ENCODE measurements at places on chromosomes 6 and 20.

- DNase-seq, result no peak
Measured at GRCh38 chr6:55726144-55726543, 147.2 kb upstream of the HMGCLL1 start.

DNA sequence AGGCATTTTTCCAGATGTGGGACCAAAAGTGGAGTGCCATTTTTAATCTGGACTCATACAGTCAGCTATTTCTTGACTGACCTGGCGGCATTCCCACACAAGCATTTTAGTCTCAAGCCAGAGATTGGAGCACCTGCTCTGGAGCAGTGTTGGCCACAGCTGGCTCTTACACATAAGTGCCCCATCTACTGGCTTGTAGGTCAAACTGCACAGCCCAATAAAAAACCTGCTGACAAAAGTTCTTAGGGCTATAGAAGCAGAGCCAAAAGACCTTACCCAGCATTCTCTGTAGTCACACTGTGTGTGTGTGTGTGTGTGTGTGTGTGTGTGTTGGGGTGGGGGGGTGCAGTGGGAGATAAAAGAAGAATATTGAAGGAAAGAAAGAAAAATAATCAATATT, 38.6 kb upstream of the SENP6 start:
- no peak for DNase-seq

- no peak for DNase-seq
Measured at GRCh38 chr6:159879856-159880255, 10.9 kb upstream of the MAS1 start.

DNA sequence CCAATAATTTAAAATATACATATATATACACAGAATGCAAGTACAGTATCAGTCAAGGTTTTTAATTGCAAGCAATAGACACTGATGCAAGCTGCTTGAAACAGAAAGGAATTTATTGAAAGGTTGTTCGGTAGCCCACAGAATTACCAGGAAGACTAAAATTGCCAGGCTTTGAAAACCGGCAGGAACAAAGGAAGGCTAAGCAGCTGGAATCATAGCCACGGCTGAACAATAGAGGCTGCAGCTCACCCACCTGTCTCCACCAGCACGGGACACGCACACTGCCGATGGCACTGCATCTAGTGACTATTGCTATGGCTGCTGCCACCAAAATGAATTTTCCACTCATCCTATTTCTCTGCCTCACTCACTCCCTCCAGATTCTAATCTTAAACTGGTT, 22.0 kb upstream of the L3MBTL3 start:
- no peak for DNase-seq

DNA sequence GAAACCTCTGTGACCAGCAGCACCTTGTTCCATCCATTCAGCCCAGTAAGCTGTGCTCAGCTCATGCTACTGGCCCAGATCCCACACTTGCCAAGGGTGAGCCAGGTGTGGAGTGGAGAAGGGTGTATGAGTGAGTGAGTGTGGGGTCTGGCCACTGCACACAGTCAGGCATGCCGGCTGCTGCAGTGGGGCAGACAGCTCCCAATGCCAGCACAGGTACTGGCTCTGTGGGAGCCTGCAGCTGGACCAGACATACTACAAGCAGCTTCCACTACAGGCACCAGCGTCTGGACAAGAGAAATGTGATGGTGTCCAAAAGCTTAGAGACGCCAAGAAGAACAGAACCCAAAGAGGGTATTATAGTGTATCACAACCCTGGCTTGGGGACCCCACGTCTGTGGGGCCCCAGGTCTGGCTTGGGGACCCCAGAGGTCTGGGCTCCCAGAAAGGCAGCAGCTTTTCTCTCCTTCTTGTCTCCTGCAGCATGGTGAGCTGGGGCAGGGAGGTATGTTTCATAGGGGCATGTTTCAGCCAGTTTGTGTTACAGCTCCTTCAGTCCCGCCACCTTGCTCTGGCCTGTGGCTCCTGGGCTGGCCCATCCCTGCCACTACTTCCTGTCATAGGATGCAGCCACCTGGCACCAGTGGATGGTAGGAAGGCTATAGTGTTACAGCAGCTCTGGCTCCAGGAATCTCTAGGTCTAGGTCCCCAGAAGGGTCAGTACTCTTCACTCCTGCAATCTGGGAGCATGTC, 152.4 kb upstream of the HSF2 start:
- no peak for DNase-seq

- no peak for DNase-seq
Measured at GRCh38 chr20:3545401-3545925, 74.6 kb downstream of the ATRN start.

DNA sequence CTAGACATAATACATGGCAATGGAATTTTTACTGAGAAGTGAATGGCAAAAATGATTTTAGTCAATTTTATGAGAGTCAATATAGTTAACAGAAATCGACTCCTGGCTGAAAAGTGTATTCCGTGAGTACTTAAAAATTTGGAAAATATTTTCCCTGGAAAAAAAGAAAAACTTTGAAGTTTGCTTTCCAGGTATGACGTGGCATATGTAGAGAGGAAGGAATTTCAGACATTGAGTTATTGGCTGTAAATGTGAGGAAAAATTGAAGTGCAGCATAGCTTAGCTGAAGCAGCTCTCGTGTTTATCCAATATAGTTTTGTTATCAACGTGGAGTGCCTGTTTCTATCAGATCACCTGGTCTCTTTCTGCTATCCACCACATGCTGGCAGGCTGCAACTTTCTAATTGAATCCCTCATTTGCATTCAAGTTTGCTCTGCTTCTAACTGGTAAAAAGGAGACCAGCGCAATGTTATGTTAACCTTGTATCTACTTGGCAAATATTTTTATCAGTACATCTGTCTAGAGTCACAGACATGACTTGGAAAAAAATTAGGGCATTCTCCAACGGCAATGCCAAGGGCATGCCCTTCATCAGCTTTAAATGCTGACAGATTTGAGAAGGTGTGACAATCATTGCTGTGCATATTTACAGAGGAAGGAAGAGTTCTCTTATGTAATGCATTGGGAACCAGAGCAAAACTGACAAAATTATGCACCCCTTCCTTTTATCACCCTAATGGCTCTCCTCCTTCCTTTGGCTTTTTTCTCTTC, 1102.8 kb upstream of the FLRT3 start:
- DNase-seq, result no peak

DNA sequence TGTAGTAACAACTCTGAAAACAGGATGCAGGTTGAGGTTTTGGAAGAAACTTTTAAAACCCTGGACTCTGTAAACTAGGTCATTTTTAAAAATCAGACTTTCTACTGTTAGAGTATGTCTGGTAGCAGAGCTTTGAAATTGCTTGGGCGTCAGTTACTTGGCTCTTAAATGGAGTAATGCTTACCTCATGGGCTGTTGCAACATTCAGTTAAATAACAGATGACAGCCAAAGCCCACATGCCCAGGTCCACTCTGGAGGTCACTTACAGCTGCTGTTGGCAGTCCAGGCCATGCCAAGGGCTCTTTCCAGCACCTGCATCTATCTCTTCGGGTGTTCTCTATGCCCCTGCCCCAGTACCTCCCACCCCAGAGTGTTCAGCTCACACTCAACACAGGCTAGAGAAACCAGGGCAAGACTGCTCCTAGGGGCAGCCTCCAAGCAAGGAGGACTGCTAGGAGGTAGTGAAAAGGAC, 96.4 kb downstream of the BANF2 start:
- no peak for DNase-seq

DNA sequence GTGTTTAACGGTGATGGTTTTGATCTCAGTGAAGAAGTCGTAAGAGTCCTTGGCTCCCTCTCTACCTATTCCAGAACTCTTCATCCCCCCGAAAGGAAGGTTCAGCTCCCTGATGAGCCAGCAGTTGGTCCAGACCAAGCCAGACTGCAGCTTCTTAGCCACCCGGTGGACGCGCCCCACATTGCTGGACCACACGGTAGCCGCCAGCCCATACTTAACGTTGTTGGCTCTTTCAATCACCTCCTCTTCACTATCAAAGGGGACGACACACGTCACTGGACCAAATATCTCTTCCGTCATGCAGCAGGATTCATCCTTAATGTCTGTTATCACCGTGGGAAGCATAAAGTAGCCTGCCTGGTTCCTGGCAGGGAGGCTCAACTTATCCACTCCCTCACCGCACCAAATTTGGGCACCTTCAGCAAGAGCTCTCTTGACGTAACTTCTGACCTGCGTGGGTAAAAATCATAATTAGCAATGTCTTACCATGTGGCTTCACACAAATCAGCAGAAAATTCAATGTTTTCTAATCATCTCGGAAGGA, 31.4 kb downstream of the ALDH8A1 start:
- no peak for DNase-seq

DNA sequence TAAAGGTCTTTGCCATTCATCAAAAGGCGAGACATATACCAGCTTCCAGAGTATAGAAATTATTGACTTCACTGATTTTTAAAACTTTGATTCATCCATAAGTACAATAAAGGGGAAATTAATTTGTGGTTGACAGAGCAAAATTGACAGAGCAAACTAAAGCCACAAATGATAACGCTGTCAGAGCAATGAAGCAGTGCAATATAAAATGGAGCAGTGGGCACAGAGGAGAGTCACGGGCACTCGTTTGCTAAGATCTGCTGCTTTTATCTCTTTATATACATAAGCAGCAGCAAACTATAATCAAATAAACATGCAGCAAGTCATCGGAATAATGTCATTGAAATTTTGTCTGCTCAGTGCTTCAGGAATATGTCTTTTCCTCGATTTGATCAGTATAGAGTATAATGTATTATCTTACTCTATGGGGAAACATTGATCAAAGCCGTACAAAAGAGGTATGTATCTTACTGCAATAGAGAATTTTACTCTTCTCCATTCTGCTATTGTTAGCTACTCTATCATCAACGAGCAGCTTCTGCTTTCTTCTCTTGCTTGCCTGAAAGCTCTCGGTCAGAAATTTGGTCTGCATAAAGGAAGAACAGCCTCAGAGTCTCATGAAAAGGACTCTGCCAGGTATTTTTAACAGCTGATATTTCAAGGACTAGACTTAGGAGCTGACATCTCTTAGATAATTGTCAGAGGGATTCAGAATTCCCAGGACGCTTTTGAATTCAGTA, 546.0 kb upstream of the ARID1B start:
- no peak for DNase-seq

GRCh38 chr20:57250607-57251343, 15.7 kb downstream of the BMP7 start:
- DNase-seq, result no peak

DNA sequence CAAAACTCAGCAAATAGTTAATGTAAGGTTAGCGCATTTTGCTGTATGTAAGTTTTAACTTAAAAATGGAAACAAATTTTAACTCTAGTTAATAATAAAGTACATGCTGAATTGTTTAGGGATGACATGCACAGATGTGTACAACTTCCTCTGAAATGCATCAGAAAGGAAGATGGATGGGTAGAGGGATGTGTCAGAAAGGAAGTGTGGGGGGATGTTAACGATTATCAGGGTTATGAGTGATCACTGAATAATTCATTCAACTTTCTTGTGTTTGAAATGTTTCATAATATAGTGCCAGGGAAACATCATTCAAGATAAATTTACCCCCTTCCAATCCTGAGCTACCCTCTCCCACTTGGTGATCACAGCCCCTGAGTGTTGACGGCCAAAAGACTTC, 87.6 kb downstream of the FOXA2 start:
- no peak for DNase-seq

- DNase-seq, result no peak
Measured at GRCh38 chr6:100353276-100354015, 111.3 kb downstream of the SIM1 start.

DNA sequence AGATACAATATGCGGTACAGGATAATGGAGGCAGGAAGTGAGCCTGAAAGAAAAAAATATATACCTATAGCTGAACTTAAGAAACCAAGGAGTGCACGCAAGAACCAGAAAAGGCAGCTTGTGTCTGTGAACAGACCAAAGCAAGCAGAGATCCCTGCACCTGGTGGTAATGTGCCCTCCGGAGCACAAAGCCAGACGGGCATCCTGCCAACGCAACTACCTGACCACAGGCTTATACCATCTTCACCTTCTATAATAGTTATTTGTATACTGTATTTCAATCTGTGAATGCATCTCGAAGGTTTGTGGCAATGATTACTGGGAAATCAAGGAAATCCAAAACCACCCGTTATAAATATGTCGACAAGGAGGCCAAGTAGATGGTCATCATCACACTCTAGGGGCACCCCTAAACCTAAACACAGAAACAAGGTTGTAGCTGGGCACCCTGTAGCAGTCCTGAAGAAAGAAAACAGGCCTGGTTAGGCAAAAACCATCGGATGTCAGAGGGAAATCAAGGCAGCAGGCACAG, 801 bp downstream of the FBXL4 start:
- DNase-seq, result peak; percentile 19

DNA sequence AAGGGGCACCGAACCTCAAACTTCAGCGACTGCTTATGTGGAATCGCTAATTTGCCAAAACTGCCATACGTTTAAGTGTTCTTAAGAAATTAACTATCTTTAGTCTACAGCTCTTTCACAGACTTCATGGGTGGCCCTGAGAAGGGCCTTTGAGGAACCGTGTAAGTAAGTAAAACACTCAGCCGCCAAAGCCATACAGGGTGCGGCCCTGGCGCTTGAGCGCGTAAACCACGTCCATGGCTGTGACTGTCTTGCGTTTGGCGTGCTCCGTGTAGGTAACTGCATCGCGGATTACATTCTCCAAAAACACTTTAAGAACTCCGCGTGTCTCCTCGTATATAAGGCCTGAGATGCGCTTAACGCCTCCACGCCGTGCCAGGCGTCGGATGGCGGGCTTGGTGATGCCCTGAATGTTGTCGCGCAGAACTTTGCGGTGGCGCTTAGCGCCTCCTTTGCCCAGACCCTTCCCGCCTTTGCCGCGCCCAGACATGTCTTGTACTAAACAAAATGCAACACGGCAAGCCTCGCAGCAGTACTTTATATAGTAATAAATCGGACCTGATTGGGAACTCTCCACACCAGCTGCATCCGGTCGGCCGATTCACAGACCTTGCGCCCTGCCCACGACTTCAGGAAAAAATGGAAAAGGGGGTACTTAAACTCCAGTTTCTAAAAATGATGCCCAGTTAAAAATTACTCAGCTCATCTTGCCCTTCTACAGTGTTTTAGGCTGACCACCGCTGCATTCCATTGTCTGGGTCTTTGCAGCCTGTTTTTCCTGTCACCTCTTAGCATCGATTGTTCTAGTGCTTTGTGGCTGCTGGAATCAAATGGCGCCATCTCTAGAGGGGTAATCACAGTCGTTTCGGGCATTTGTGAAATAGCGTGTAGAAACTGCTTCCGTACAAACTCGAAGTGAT, 38.9 kb downstream of the OR2B2 start:
- DNase-seq, result peak; percentile 45
